ENCODE measurements at places on chromosomes 7 and 10. TPM values are rescaled to one million over a fixed set of nuclear protein-coding genes. Genes with fewer than 3 reads are reported as not detected.

GRCh38 chr7:139682136-139683013 is 95.4 kb downstream of the HIPK2 start:
- DNase-seq: peak; percentile 93

- DNase-seq: no peak
Measured at GRCh38 chr10:61792097-61792716, 109.3 kb upstream of the ARID5B start.

- DNase-seq: no peak
Measured at GRCh38 chr10:1230592-1231275, 174.5 kb downstream of the WDR37 start.

DNA sequence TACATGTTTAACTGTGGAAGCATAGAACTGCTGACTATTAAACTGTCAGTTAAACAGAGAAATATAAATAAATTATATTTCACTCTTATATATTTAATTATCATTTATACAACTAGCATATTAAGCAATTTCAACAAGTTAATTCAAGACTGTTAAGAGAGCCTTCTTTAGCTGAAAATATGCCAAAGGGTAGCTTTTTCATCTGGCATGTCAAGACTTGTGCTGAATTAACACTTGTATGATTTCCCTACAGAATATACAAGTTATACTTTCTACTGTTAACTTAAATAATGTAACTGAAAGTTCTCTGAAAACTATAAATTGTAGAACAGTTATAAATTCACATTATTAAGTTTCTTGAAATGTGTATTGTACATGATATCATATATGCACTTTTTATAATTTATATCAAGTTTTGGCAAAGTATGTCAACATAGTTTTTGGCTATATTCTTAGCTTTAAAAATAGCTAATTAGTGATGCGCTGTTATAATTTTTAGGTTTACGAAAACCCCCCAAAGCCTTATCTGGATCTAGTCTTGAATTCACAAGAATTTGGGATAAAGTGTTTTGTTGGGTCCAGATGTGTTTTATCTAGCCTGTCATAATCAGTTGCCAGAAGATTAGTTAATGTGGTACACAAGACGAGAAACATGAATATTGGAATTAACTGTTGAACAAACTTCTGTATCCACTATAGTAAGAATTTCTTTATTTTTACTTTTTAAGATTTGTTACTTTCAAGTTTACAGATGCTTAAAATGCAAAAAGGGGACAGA is 231.1 kb upstream of the FOXP2 start:
- DNase-seq: no peak

- peak; percentile 65 for DNase-seq
Measured at GRCh38 chr10:80493522-80494051, 39.5 kb downstream of the TSPAN14 start.

- DNase-seq: no peak
Measured at GRCh38 chr7:129089521-129090212, 34.8 kb upstream of the TNPO3 start.

DNA sequence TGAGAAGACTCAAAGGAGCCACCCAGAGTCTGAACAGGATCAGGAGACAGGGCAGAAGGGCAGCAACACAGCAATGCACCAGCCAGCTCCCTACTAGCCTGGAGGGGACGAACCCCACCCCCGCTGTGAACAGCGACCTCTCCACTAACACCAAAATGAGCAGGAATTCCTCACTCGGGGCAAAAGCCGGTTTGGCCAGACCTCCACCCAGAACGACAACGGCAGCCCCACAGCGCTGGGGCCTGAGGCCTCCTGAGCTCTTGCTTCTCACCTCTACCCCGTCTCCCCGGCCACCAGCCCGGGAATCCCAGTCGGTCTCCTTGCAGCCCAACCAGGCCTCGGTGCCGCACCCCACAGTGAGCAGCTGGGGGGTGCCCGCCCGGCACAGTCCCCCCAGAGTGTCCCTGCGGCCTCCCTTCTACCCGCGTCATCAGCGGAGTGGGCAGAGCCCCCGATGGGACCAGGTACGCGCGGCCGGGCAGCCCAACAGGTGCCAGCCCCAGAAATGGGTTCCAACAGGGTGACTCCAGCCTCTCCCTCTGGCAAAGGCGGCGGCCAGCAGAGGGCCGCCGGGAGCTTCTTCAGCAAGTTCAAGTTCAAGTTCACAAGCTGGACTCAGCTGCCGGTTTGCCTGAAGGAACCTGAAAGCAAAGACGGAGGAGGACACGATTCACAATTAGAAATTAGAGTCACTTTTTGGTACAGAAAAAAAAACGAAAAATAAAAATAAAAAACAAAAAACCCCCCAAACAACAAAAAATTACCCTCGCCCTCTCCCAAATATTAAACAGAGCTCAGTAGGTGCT is 129.0 kb downstream of the MARCHF5 start:
- no peak for DNase-seq

DNA sequence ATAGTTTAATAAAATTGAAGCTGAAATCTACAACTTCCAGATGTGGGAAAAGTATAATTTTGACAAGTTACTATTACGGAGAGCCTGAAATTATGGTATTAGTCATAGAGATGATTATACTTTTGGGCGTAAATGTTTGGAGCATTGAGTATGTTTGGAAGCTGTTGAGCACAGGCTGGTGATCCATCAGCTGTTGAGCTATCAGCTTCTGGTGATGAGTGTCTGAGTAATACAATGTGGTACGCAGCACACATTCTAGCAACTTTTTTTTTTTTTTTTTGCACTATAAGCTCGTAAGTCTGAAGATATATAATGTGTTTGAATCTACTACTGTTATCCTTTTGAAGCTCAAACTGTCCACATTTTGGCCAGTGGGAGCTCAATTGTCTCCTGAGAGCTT is 123.4 kb downstream of the ATE1 start:
- DNase-seq: peak; percentile 15

DNA sequence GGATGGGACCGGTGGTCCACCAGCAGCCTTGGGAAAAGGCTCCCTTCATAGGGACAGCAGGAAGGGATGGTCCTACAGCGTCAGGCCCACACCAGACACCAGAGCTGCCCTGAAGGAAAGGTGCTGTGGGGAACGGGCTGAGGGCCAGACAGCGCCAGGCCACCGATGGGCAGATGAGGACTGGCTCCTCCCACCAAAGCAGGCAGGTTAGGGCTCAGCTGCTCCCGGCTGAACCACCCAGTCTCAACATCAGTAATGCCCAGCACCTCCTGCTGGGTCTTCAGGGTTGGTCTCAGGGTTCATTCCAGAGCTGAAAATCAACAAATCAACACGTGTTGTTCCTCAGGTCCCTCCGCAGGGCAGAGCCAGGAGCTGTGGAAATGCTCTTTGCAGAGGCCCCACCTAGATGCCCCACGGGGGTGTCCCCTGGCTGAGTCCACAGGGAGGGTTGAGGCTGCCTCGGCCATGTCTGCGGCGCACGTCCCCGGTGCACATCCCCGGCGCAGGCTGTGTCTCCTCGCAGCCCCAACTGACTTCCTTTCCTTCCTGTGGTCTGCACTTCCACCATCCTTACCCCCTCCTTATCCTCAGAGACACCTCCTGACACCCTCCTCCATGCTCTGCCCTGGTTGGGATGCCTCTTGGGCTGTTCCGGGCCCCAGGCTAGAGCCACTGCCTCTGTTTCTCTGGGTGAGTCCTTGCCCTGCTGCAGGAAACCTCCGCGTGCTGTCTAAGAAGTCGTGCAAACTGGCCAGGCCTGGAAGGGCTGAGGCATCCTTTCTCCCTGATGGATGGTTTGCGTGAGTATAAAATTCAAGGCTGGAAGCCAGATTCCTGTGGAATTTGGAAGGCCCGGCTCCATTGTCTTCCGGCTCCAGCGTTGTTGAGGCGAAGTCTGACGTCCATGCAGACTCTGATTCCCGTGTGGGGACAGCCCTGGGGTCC is 32.8 kb upstream of the CFAP46 start:
- no peak for DNase-seq

DNA sequence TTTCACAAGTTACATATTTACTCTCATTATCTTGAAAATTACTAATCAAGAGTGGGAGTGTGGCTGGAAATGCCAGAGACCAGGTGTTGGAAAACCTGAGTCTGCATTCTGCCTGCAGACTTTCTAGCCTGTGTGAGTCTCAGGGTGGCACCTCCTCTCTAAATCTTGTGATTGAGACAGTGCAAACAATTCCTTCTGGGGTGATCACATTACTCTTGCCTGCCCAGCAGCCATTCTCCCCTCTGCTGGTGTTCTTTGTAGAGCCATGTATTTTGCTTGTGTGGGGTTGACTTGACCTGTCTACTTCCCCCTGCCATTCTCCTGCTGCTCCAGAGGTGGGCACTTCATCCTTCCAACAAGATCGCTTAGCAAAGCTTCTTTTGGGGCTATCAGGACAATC is 101.1 kb downstream of the RAPGEF5 start:
- no peak for DNase-seq

DNA sequence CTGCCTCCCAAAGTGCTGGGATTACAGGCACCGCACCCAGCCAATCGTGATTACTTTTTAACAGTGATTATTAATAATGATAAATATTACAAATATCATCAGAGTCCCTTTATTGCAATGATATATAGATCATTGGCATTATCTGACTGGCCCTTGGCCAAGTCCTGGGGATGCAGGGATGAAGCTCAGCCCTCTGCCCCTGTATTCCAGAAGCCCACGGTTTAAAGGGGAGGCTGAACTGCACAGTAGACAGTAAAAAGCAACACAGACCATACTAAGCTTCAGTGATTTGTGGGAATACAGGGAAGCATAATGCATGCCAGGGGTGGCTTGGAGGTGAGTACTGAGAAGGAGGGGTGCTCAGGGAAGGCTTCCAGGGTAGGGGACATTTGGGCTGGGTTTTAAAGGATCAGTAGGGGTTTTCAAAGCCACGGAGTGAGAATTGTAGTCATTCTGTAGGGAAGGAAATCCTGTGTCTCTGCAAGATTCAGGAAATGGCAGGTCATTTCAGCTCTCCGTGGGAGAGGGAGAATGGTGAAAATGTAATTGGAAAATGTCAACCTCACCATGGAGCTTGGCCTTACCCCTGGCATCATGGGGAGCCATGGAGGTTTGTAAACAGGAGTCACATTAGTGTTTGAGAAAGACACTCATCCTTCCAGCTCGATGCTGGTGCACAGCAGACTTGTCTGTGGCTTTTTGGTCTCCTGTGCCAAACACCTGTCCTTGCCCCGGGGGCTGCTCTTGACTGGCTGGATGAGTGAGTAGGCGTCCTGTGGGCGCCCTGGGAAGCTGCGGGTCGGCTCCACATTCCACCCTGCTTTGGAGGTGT is 8.8 kb downstream of the ADAMTS14 start:
- no peak for DNase-seq

DNA sequence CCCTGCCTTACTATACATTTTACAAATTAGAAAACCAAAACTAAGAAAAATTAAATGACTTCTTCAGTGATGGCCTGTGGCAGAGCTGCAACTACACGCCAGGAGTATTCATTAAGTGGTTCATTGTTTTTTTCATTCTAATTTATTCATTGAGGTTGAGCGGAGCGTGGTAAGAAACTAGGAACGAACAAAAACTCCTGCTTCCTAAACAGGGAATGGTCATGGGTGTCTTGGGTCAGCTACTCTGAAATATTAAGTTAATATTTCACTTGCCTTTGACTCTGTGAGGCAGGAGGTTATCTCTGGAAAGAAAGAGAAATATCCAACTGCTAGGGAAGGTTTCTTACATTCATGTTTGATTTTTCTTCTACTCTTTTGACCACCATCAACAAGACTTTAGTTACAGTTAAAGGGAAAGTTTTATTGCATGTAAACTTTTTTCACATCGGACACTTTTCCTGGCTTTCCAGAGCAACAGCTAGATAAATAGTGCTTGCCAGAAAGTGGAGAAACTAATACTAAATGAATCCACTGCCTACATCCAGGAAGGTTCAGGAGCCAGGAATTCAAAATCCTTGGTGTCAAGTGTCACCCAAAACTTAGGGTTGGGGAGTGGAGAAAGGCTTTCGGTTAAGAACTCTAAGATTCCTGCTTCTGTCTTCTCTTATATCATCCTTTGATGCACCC is 896 bp upstream of the GNG11 start:
- DNase-seq: no peak

DNA sequence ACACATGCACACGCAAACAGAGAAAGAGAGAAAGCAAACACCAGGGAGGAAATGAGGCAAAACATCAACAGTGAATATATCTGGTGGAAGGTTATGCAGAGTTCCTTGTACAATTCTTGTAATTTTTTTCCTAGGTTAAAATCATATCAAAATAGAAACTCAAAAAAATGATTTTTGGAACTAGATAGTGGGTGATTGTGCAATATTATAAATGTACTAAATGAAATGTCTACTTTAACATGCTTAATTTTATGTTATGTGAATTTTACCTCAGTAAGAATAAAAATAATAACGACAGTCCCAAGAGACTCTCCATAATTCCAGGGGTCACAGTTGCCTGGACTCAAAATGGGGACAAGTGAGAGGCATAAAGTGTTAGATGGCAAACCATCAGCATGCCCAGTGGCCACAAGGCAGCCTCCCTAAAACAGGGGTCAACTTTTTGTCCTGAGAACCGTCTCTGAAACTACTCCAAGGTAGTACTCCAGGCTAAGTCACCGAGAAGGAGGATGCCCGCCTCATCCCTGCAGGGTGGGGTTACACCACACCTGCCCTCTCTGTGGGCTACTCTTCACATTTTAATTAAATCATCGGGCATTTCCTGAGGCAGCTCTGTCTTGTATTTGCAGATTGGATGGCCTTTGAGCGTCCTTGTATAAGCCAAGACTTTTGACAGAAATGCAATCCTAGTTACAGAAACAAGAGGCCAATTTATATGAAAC is 267.7 kb downstream of the ELMO1 start:
- DNase-seq: no peak

GRCh38 chr7:130273933-130274255 is 7.2 kb downstream of the CPA2 start:
- no peak for DNase-seq

- peak; percentile 49 for DNase-seq
Measured at GRCh38 chr10:14653271-14654161, 121.2 kb downstream of the FAM107B start.

DNA sequence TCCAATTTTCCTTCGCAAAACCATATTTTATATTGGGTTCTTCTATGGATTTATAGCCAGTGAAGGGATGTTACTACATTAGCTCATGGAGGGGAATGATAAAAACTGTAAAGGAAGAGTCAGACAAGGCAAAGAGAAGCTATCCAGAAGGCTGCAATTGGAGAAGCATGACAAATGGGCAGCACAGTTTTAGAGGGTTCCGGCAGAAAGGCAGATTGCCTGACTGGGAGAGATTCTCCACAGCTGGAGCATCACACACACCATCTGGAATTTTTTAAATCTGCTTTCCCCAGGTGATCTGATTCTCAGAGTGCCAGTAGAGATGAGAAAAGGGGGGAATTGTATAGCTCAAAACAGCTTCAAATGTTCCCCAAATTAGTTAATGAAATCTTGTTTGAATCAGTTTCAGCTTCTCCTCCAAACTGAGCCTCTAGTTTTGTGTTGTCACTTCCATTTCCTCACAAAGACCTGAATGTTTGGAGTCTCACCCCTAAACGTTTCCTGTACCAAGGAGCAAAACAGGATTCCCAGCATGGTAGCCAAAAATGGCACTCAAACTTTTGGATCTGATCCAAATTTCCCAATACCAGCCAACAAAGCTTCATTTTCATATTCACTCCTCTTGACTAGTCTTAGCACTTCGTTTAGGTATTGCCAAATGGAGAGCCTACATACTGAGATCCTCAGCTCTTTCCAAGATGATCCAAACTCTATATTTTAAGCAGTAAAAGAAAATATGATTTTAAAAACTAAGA is 177.5 kb downstream of the HPSE2 start:
- no peak for DNase-seq

TMEM176B gene
- 0.07 TPM for total RNA-seq

CABCOCO1 gene
- total RNA-seq: not detected

KIF11 gene
- total RNA-seq: 37.7 TPM

TPST1 gene
- 46.4 TPM for total RNA-seq

NUPR2 gene
- total RNA-seq: not detected

EBF3 gene
- total RNA-seq: not detected

LOXL4 gene
- not detected for total RNA-seq

OR13A1 gene
- total RNA-seq: not detected

SEMA3D gene
- total RNA-seq: 1.5 TPM

LARP4B gene
- total RNA-seq: 49.5 TPM

OPN1SW gene
- not detected for total RNA-seq
